Stimulated activated CD8-positive, alpha-beta memory T cell treated with anti-CD3 and anti-CD28 coated beads, Interleukin-7, amount 100 ng/mL, for 1 hour (primary cell): ENCODE measurements at places on chromosomes 11 and 22.

DNA sequence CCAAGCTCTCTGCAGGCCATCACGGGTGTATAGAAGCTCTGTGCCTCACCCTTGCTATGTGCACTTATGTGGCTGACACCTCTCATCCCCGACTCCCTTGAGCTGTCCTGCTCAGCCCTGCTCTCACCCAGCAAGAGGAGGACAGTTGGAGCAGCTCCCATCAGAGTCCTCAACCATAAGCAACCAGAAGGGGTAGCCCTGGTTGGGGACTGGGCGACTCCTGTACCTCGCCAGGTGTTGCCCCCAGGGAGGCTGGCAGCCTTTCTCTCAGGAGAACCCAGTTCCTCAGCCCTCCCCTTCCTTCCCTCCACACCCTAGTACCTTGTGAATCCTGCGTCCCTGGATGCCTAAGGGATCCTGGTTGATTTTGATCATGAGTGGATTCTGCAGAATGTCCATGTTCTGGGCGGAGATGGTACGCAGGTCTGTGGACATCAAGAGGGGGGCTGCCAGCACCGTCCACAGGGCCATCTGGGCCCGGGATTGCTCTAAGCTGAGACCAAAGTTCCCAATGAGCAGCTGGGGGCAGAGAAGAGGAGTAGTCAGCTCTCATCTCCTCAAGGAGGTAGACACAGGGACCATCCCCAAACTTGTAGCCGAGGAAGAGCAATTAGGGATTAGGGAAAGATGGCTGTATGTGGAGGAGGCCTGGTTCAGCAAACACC is 8.0 kb downstream of the NAGA start:
- no peak for DNase-seq

DNA sequence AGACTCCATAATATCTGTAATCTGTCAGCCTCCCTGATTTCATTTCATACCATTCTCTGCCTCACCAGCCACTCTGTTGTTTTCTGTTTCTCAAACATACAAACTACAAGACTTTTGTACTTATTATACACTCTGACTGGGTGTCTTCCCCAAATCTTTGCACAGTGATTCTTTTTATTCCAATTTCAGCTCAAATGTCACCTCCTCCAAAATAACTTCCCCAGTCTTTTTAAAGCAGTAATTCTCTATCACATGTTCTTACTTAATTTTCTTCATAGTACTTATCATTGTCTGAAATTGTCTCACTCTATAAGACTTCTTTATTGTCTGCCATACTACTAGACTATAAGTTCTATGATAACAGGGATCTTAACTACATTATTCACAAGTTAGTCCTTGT is 19.6 kb downstream of the SOX6 start:
- no peak for DNase-seq

DNA sequence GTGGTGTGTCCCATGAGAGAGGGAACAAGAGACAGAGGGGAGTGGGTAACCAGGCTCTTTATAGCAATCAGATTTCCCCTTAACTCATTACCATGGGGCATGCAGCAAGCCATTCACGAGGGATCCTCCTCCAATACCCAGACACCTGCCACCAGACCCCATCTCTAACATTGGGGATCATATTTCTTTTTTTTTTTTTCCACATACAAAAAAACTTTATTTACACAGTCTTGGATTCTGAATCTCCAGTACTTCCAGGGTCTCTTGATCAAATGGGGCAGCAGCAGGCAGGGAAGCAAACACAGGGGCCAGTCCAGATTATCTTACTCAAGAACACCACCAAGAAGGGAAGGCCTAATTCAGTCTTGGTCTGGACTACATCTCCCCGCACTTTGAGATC is 4.3 kb downstream of the DLAT start:
- DNase-seq: no peak

- no peak for DNase-seq
Measured at GRCh38 chr11:129208863-129209262, 16.7 kb upstream of the ARHGAP32 start.
